ENCODE measurements at places on chromosomes 16 and 17. TPM values are rescaled to one million over a fixed set of nuclear protein-coding genes. Genes with fewer than 3 reads are reported as not detected.

CACNA1H gene
- 2.7 TPM for total RNA-seq

CCDC154 gene
- 0.41 TPM for total RNA-seq

ABCA10 gene
- 7.5 TPM for total RNA-seq

RCVRN gene
- total RNA-seq = not detected

GRIN2C gene
- under 0.01 TPM for total RNA-seq

HOXB6 gene
- 0.63 TPM for total RNA-seq

DNA sequence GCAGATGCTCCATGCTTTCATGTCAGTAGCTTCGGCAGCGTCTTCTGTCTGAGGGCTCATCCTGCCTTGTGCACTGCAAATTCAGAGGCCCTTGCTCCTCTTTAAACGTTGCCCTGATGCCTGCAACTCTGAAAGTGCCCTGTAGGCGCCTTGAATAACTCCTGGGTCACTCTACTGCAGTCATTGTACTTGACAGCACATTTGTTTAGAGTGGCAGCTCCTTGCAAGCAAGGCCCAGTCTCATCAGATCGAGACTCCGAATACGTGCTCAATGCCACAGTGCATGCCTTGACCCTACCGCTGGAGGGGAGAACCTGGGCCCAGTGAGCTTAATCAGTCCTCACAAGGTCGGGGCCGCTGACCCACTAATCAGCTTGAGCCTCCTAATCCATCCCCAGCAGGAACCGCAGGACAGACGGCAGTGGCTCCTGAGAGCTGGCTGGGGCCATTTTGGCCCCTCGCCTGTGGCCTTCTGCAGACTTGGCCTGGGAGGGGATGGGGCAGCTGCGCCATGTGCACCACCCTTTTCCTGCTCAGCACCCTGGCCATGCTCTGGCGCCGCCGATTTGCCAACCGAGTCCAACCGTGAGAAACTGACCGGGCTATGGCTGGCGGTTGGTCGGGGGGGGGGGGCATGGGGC is at the start of gene PRCD:
Gene PRCD (plus strand): TSS at position 414 of the 641 bp plus-strand sequence. CDS start 98 bp downstream, at position 512.
- DNase-seq = no peak

DNA sequence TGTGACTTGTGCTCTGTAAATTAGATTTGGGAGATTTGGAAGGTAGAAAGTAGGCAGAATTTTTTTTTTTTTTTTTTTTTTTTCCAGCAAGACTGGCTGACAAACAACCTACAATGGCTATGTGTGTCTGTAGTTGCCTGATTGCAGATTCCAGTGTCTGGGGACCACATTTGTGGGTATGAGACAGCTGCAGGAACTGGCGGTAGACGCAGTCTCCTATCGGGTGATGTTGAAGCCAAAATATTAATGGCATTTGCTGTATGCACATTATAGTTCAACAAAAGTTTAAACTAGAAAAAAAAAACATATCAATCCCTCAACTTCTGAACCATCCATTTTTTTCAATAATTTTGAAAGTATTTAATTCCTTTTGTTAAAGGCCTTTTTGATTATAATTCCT is 665.2 kb downstream of the TOX3 start:
- DNase-seq = peak; percentile 59

- DNase-seq = peak; percentile 98
Measured at GRCh38 chr17:42428141-42428944, 5.3 kb upstream of the CAVIN1 start.

GRCh38 chr17:30413109-30413508 is 34.4 kb downstream of the CPD start:
- no peak for DNase-seq

- no peak for DNase-seq
Measured at GRCh38 chr16:27235938-27236245, 32.6 kb downstream of the KDM8 start.

GRCh38 chr17:41393294-41393693 is 4.1 kb downstream of the KRT31 start:
- DNase-seq = peak; percentile 68

- DNase-seq = no peak
Measured at GRCh38 chr17:75503976-75504346, 11.4 kb downstream of the CASKIN2 start.

DNA sequence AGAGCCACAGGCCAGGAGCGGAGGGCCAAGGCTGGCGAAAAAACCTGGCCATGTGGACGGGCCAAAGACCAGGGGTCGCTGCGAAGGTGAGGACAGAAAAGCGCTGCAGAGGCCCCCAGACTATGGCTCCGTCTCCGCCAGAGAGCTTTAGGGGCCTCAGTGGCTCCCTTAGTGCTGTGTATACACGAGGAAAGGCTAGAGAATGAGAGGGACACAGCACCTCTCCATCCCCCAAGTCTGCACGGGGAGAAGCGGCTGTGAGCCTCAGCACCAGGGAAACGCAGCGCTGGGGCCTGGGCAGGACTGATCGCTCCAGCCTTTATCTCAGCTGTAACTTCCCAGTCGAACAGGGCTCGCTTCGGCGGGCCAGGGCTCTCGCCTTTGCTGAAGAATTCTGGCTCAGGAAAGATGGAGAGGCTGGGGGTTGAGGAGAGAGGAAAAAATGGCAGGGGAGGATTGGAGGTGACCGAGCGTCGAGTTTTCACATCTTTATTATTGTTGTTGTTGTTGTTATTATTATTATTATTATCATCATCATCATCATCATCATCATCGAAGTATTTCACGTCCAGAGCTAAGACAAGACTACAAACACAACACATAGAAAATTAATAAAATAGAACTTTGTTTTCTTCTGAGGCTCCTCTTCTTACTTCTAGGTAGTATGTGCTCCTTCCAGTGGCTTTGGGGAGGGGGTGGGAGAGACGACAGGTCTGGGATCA is 1.9 kb upstream of the HOXB5 start:
- DNase-seq = no peak

DNA sequence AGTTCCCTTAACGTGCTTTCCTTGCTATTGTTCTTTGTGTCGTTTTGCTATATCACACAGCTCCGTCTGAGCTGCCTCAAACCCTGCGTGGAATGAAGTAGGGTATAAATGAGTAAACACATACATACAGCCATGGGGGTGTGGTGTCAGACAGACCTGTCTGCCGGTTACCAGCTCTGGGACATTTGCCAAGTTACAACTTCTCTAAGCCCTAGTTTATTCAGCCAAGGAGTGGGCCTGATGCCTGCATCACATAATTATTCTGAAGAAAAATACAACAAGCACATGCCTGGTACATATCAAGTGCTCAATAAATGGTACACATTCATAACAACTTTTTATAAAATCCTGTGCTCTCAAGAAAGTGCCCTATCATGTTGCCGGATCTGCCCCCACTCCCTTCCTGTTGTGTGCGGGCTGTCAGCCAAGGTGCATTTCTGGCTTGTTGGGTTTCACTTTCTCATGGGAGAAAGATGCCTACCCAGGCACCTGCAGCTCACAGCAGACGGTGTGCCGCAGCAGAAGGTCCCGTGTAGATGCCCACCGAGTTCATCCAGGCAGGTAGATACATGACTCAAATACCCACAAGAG is 30.5 kb downstream of the SMPD3 start:
- no peak for DNase-seq

DNA sequence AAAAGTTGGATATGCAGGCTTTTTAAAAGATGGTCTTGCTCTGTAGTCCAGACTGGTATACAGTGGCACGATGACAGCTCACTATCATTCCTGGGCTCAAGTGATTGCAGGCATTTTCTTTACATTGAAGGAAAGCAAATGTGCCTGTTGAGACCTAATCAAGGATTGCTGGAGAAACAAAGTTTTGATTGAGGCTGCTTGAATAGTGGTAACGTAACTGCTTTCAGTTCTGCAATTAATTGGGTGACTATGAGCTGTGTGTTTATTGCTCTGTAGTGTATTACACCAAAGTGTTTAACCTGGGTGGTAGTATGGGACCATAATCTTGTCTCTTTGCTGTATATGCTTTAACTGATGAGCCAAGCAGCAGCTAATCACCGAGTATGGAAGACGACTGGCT is 2.3 kb downstream of the UBB start:
- DNase-seq = no peak
